ENCODE measurements at places on chromosomes 11 and 22. TPM values are rescaled to one million over a fixed set of nuclear protein-coding genes. Genes with fewer than 3 reads are reported as not detected.

The TCN1 gene
- not detected for total RNA-seq

- peak; percentile 15 for DNase-seq
- H3K4me1 ChIP-seq, result peaks cover 13% of the 10 kb centered on the region
- no peaks in the 10 kb centered on the region for H3K36me3 ChIP-seq
- H3K4me3 ChIP-seq, result no peak overlapping the region
- H3K27me3 ChIP-seq, result peaks cover 22% of the 10 kb centered on the region
- no peak overlapping the region for H3K27ac ChIP-seq
Measured at GRCh38 chr11:66981976-66982578, 7.0 kb downstream of the C11orf86 start.

DNA sequence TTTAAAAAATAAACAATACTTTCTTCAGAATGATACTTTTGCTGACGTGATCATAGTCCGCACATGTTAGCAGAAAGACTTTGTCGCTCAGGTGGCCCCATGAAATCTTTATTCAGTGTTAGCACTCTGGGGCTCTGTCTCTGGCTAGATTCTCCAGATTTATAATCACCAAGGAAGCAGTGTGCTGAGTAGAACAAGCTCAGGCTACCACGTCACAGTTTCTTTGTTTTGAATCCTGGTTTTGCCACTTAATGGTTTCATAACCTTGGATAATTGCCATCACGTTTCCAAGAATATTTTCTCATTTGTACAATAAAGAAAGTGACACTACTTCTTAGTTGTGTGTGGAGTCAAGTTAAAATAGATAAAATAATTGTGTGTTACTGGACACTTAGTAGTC is 3.9 kb upstream of the MUC15 start:
- H3K4me1 ChIP-seq, result no peaks in the 10 kb centered on the region
- no peak for DNase-seq
- H3K27ac ChIP-seq, result no peak overlapping the region
- H3K36me3 ChIP-seq, result no peaks in the 10 kb centered on the region
- H3K4me3 ChIP-seq, result no peak overlapping the region

DNA sequence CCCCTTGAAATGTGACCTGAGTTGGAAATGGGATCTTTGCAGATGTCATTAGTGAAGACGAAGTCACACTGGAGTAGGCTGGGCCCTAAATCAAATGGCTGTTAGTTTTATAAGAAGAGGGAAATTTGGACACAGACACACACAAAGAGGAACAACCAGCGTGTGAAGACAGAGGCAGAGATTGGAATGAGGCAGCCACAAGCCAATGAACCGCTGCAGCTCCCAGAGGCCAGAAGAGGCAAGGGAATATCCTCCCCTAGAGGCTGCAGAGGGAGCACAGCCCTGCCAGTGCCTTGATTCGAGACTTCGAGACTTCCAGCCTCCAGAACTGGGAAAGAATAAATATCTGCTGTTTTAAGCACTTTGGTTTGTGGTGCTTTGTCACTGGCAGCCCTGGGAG is 484.5 kb downstream of the MN1 start:
- no peak overlapping the region for H3K27ac ChIP-seq
- H3K4me1 ChIP-seq, result no peaks in the 10 kb centered on the region
- DNase-seq, result no peak
- no peak overlapping the region for H3K4me3 ChIP-seq
- H3K36me3 ChIP-seq, result peaks cover 3% of the 10 kb centered on the region
- H3K27me3 ChIP-seq, result peaks cover 27% of the 10 kb centered on the region

- H3K4me3 ChIP-seq, result no peak overlapping the region
- H3K4me1 ChIP-seq, result peaks cover 30% of the 10 kb centered on the region
- peaks cover 4% of the 10 kb centered on the region for H3K36me3 ChIP-seq
- no peaks in the 10 kb centered on the region for H3K27me3 ChIP-seq
Measured at GRCh38 chr22:27880778-27881394, 38.2 kb downstream of the PITPNB start.

- H3K27me3 ChIP-seq, result peaks cover 23% of the 10 kb centered on the region
- DNase-seq, result no peak
- H3K27ac ChIP-seq, result no peak overlapping the region
- H3K4me3 ChIP-seq, result no peak overlapping the region
- no peaks in the 10 kb centered on the region for H3K36me3 ChIP-seq
Measured at GRCh38 chr22:27752141-27752540, 49.4 kb downstream of the MN1 start.

DNA sequence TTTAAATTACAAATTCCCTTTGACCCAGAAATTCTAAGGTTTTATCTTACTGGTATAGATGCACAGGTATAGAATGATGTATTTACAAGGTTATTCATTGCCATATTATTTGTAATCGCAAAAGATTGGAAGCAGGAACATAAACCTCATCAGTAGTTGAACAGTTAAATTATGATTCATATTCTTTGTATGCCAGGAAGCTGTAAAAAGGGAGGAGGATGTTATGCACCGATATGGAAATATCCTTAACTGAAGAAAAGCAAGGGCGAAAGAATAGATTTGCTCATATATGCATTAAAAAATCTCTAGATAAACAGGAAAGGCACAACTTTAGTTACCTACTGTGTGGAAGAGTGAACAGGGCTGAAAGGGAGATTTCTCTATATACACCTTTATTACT is 36.7 kb downstream of the PPFIA1 start:
- DNase-seq, result no peak
- peaks cover 3% of the 10 kb centered on the region for H3K36me3 ChIP-seq
- H3K27ac ChIP-seq, result peak overlapping the region; percentile 7
- H3K27me3 ChIP-seq, result no peaks in the 10 kb centered on the region
- no peak overlapping the region for H3K4me3 ChIP-seq

DNA sequence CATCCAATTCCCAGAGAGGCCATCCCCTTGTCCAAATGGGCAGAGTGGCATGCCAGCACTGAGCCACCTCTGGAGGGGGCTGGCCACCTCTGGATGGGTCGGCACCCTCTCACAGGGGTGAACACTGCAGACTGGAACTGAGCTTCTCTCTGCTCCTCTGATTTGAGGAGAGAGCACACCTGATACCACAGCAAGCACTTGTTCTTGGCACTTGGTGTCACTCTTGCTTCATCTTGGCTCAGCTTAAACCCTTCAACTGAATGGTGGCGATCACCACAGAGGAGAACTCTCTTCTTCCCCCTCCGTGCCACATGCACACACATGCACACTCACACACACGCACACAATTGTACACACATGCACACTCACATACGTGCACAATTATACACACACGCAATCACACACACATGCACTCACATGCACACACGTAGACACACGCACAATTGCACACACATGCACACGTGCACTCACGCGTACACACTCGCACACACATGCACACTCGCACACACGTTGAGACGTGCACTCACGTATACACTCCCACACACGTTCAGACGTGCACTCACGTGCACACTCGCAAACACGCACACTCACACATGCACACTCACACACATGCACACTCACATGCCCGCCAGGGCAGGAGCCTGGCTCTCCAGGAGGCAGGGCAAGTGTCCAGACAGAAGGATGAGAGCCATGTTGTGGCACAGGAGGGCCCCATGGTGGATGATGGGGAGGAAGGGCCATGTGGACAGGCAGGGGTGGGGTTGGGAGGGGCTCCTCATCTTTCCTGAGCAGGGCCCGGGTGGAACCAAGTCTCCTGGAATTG is 23.4 kb downstream of the OVOL1 start:
- no peaks in the 10 kb centered on the region for H3K27me3 ChIP-seq
- DNase-seq, result no peak
- no peak overlapping the region for H3K4me3 ChIP-seq
- H3K27ac ChIP-seq, result no peak overlapping the region
- no peaks in the 10 kb centered on the region for H3K4me1 ChIP-seq

DNA sequence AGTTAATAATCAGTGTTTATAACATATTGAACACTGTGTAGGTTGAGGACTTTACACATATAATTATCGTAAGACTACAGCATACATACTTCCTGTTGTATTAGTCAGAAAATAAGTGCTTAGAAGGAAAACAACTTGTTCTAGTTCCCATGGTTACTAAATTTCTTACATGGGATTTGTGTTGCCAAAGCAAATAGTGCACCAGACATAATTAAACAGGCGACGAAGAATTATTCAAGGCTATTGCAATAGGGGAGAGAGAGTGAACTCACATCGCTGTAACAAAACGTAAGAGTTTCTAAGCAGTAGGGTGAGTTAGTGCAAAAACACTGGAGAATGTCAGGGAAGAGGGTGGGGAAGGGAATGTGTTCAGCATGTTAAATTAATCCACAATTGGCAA is 347.8 kb downstream of the CNTN5 start:
- H3K27me3 ChIP-seq, result no peaks in the 10 kb centered on the region
- no peak overlapping the region for H3K4me3 ChIP-seq
- no peak overlapping the region for H3K27ac ChIP-seq
- H3K4me1 ChIP-seq, result no peaks in the 10 kb centered on the region
- no peaks in the 10 kb centered on the region for H3K36me3 ChIP-seq
- no peak for DNase-seq

DNA sequence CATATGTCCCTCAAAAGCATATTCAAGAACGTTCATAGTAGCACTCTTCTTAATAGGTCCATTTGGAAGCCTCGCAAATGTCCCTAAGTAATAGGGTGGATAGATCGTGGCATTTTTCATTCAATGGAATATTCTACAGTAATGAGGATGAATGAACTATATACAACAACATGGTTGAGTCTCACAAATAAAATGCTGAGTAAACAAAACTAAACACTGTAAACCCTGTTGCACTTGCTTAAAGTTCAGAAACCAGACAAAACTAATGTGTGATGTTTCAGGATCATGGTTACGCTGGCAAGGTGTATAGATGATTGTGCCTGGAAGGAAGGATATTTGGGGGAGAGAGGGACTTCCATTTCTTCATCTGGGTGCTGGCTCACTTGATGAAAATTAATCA is 90.4 kb upstream of the RASSF10 start:
- H3K27me3 ChIP-seq, result peaks cover 5% of the 10 kb centered on the region
- H3K27ac ChIP-seq, result no peak overlapping the region
- no peaks in the 10 kb centered on the region for H3K36me3 ChIP-seq
- no peak for DNase-seq
- H3K4me1 ChIP-seq, result no peaks in the 10 kb centered on the region

GRCh38 chr11:66857234-66857926 is 516 bp downstream of the LRFN4 start:
- H3K4me3 ChIP-seq, result peak overlapping the region; percentile 70
- H3K36me3 ChIP-seq, result no peaks in the 10 kb centered on the region
- no peak overlapping the region for H3K27ac ChIP-seq
- no peaks in the 10 kb centered on the region for H3K27me3 ChIP-seq
- peaks cover 5% of the 10 kb centered on the region for H3K4me1 ChIP-seq
- DNase-seq, result no peak

The ALX4 gene
- not detected for total RNA-seq

DNA sequence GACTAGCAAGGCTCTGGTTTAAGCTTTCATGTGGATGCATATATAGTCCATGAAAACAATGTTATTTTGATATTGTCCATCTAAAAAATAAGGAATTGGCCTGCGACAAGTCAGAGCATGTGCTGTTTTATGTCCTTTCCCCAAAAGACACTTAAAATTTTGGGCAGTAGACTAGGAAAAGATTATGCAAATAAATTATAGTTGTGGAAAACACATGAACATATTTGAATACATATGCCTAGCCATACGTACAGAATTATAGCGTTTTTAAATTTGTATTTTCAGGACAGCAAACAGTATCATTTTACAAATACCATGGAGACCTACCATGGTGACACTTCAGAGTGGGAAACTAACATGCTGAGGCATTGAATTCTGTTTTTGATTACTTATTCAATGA is 113.8 kb upstream of the SLC5A12 start:
- DNase-seq, result no peak
- no peak overlapping the region for H3K27ac ChIP-seq
- H3K4me3 ChIP-seq, result no peak overlapping the region
- no peaks in the 10 kb centered on the region for H3K27me3 ChIP-seq
- no peaks in the 10 kb centered on the region for H3K36me3 ChIP-seq
- no peaks in the 10 kb centered on the region for H3K4me1 ChIP-seq

GRCh38 chr11:112540261-112540660 is 279.6 kb upstream of the PLET1 start:
- DNase-seq, result no peak

GRCh38 chr11:86749376-86749775 is 51.0 kb upstream of the PRSS23 start:
- H3K4me1 ChIP-seq, result no peaks in the 10 kb centered on the region
- no peak overlapping the region for H3K27ac ChIP-seq
- no peak overlapping the region for H3K4me3 ChIP-seq

DNA sequence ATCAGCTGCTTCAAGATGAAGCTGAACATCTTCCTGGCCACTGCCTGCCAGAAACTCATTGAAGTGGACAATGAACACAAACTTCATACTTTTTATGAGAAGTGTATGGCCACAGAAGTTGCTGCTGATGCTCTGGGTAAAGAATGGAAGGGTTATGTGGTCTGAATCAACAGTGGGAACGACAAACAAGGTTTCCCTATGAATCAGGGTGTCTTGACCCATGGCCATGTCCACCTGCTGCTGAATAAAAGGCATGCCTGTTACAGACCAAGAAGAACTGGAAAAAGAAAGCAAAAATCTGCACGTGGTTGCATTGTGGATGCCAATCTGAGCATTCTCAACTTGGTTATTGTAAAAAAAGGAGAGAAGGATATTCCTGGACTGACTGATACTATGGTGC is 22.2 kb upstream of the BIRC3 start:
- H3K27me3 ChIP-seq, result no peaks in the 10 kb centered on the region
- H3K4me3 ChIP-seq, result no peak overlapping the region
- DNase-seq, result no peak
- H3K4me1 ChIP-seq, result peaks cover 53% of the 10 kb centered on the region
- no peaks in the 10 kb centered on the region for H3K36me3 ChIP-seq

GRCh38 chr11:62088331-62088933 is 35.4 kb upstream of the INCENP start:
- no peak overlapping the region for H3K4me3 ChIP-seq
- no peak overlapping the region for H3K27ac ChIP-seq
- DNase-seq, result no peak
- H3K36me3 ChIP-seq, result peaks cover 7% of the 10 kb centered on the region

- peak overlapping the region; percentile 98 for H3K27ac ChIP-seq
- DNase-seq, result no peak
- H3K27me3 ChIP-seq, result no peaks in the 10 kb centered on the region
- H3K4me1 ChIP-seq, result peaks cover 40% of the 10 kb centered on the region
- H3K4me3 ChIP-seq, result no peak overlapping the region
- H3K36me3 ChIP-seq, result peaks cover 82% of the 10 kb centered on the region
Measured at GRCh38 chr22:40285513-40285912, 60.8 kb upstream of the ADSL start.

GRCh38 chr11:88317536-88317935 is 20.0 kb downstream of the CTSC start:
- H3K4me3 ChIP-seq, result no peak overlapping the region
- DNase-seq, result no peak
- H3K36me3 ChIP-seq, result peaks cover 42% of the 10 kb centered on the region
- peaks cover 26% of the 10 kb centered on the region for H3K4me1 ChIP-seq

The TYR gene
- not detected for total RNA-seq
